Esophagus muscularis mucosa (tissue), 4 donors: ENCODE measurements at places on chromosomes 3 and 15. TPM values are rescaled to one million over a fixed set of nuclear protein-coding genes. Genes with fewer than 3 reads are reported as not detected.

GRCh38 chr3:60085649-60086048 lies 1035.8 kb upstream of the CFAP20DC start:
- H3K4me3 ChIP-seq, result no peak overlapping the region
- H3K27me3 ChIP-seq, result no peaks in the 10 kb centered on the region
- DNase-seq, result no peak
- no peak overlapping the region for H3K27ac ChIP-seq

DNA sequence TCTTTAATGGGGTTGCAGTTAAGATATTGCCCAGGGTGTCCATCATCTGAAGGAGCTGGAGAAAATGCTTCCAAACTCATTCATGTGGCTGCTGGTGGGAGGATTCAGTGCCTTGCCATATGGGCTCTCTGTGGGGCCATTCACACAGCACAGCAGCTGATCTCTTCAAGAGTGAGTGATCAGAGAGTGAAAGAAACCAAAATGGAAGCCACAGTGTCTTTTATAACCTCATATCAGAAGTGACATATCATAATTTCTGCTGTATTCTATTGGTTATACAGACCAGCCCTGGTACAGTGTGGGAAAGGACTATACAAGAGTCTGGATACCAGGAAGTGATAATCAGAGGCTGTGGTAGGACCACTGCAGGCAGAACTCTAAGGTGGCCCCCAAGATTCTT lies 33.6 kb downstream of the HHLA2 start:
- no peak overlapping the region for H3K27ac ChIP-seq

- no peaks in the 10 kb centered on the region for H3K4me1 ChIP-seq
- H3K27ac ChIP-seq, result no peak overlapping the region
- H3K27me3 ChIP-seq, result no peaks in the 10 kb centered on the region
Measured at GRCh38 chr3:170611751-170612150, 25.9 kb upstream of the SLC7A14 start.

GRCh38 chr15:69849232-69849610 lies 248.5 kb downstream of the TLE3 start:
- H3K36me3 ChIP-seq, result no peaks in the 10 kb centered on the region
- H3K4me3 ChIP-seq, result no peak overlapping the region
- H3K27ac ChIP-seq, result no peak overlapping the region
- H3K27me3 ChIP-seq, result peaks cover 13% of the 10 kb centered on the region
- H3K4me1 ChIP-seq, result no peaks in the 10 kb centered on the region

GRCh38 chr3:51698209-51698608 lies 8.7 kb upstream of the GRM2 start:
- H3K36me3 ChIP-seq, result peaks cover 24% of the 10 kb centered on the region
- no peak overlapping the region for H3K27ac ChIP-seq
- DNase-seq, result no peak
- H3K27me3 ChIP-seq, result no peaks in the 10 kb centered on the region
- H3K4me1 ChIP-seq, result no peaks in the 10 kb centered on the region

GRCh38 chr15:68277131-68277602 lies 378 bp upstream of the FEM1B start:
- H3K4me1 ChIP-seq, result peaks cover 58% of the 10 kb centered on the region
- H3K4me3 ChIP-seq, result peak overlapping the region; percentile 98
- DNase-seq, result no peak

GRCh38 chr15:70589221-70589620 lies 174.1 kb downstream of the UACA start:
- H3K27me3 ChIP-seq, result no peaks in the 10 kb centered on the region
- no peak for DNase-seq
- no peaks in the 10 kb centered on the region for H3K36me3 ChIP-seq
- H3K4me1 ChIP-seq, result peaks cover 12% of the 10 kb centered on the region
- H3K4me3 ChIP-seq, result no peak overlapping the region

DNA sequence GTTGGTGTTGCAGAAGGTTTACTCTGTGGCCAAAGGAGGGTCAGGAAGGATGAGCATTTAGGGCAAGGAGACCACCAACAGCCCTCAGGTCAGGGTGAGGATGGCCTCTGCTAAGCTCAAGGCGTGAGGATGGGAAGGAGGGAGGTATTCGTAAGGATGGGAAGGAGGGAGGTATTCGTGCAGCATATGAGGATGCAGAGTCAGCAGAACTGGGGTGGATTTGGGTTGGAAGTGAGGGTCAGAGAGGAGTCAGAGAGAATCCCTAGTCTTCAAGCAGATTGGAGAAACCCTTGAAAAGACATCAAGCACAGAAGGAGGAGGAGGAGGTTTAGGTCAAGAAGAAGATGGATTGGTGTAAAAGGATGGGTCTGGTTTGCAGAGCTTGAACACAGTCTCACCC lies 4.0 kb downstream of the CCR5 start:
- DNase-seq, result no peak
- H3K27ac ChIP-seq, result no peak overlapping the region
- H3K4me3 ChIP-seq, result no peak overlapping the region
- no peaks in the 10 kb centered on the region for H3K36me3 ChIP-seq

GRCh38 chr3:135161425-135161824 lies 366.4 kb downstream of the EPHB1 start:
- H3K4me3 ChIP-seq, result no peak overlapping the region
- DNase-seq, result no peak
- H3K27ac ChIP-seq, result no peak overlapping the region
- H3K4me1 ChIP-seq, result no peaks in the 10 kb centered on the region

GRCh38 chr15:91515188-91515754 lies 338.2 kb upstream of the SLCO3A1 start:
- no peak overlapping the region for H3K4me3 ChIP-seq
- H3K36me3 ChIP-seq, result no peaks in the 10 kb centered on the region
- DNase-seq, result no peak
- no peaks in the 10 kb centered on the region for H3K27me3 ChIP-seq
- H3K4me1 ChIP-seq, result no peaks in the 10 kb centered on the region

DNA sequence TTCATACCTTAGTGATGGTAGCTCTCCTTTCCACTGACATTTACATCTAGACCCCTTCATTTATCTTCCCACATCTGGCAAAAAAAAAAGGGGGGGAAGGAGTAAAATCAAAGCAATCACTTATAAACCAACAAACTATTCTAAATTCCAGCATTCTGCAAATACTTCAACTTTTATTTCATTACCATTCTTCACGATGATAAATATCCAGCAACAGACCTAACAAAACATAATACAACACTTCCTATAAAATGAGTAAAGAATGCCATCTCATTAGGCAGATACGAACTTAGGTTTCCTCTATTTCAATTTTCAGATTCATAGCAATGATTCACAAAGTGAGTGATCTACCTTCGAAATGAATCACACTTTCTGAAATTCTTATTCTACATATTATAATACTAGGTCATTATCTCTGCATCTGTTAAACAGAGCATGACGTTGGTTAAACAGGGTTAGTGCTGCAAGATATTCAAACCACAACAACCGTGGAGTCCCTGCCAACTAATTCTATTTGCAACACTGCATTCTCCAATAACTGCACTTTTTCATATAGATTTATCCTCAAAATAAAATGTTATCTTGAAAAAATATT lies at the start of gene LRRFIP2:
TSS of gene LRRFIP2 (minus strand) at position 51 of the 595 bp plus-strand sequence. CDS start 25,599 bp downstream, outside the sequence.
- H3K4me1 ChIP-seq, result peaks cover 81% of the 10 kb centered on the region
- peak within 1 kb of the TSS; percentile 90 for H3K4me3 ChIP-seq
- peak within 1 kb of the TSS; percentile 98 for H3K27ac ChIP-seq
- no peaks in the 10 kb centered on the region for H3K27me3 ChIP-seq

- DNase-seq, result no peak
- no peaks in the 10 kb centered on the region for H3K27me3 ChIP-seq
- no peak overlapping the region for H3K27ac ChIP-seq
- no peaks in the 10 kb centered on the region for H3K4me1 ChIP-seq
Measured at GRCh38 chr15:69973102-69973714, 124.5 kb downstream of the TLE3 start.

GRCh38 chr15:69893863-69894262 lies 203.9 kb downstream of the TLE3 start:
- H3K4me3 ChIP-seq, result no peak overlapping the region
- no peak overlapping the region for H3K27ac ChIP-seq
- H3K4me1 ChIP-seq, result peaks cover 10% of the 10 kb centered on the region
- no peaks in the 10 kb centered on the region for H3K27me3 ChIP-seq

STAB1 gene
- 116 TPM for total RNA-seq

CIDEC gene
- total RNA-seq, result 2.4 TPM

CCDC13 gene
- total RNA-seq, result 4.7 TPM

GALNT15 gene
- total RNA-seq, result 146 TPM

CHRNA7 gene
- total RNA-seq, result 1.5 TPM

FYTTD1 gene
- 111 TPM for total RNA-seq
